T-cell (primary cell): ENCODE measurements at places on chromosomes 11 and 22.

DNA sequence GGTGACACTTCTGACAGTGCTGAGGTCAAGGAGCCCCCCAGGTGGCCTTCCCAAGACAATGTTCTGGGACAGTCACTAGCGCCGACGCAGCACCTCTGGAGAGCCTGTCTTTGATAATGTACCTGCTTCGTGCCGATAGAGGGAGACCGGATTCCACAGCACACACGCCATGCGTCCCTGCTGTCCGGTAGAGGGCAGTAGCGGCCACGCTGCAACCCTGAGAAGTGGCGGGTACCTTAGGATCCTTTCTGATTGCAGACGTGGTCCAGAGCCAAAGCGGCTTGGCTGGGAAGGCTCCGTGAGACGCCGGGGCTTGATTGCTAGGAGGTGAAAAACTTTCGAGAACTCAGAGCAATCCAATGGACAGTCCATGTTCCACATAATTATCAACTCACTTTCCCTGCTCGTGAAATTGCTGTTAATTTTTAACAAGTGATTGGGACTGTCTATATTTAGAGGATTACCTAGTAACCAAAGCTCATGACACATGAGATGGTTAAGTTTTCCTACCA lies 11.4 kb upstream of the BARX2 start:
- DNase-seq, result peak; percentile 65

- no peak for DNase-seq
Measured at GRCh38 chr22:21026783-21027692, 5.3 kb downstream of the SLC7A4 start.

- no peak for DNase-seq
Measured at GRCh38 chr22:35051791-35052190, 14.2 kb upstream of the ISX start.

DNA sequence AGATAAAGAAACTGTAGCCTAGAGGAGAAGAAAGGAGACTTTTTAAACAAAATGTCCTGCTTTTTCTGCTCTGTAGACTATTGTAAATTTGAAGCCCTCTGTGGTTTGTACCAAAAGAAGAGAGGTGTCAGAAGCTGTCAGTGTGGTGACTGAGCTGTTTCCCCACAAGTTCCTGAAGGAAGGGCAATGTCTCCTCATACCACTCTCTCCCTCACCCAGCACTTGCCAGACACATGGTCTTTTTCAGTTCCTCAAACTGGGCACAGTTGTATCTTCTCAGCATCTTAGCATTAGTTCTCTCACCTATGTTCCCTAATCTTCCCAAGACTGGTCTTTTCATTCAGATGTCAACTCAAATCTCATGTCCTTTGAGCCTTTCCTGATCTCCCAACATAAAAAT lies 4.3 kb downstream of the BCO2 start:
- DNase-seq, result no peak

- DNase-seq, result no peak
Measured at GRCh38 chr22:18970948-18971315, 34.8 kb upstream of the PRODH start.
